Activated naive CD4-positive, alpha-beta T cell treated with anti-CD3 and anti-CD28 coated beads for 36 hours (primary cell): ENCODE measurements at places on chromosomes 2 and 18. TPM values are rescaled to one million over a fixed set of nuclear protein-coding genes. Genes with fewer than 3 reads are reported as not detected.

G6PC2 gene
- not detected for total RNA-seq

GRCh38 chr2:103437161-103437560 is 675.3 kb downstream of the TMEM182 start:
- no peak for DNase-seq

- no peak for DNase-seq
Measured at GRCh38 chr2:161312996-161313395, 4.8 kb downstream of the PSMD14 start.

SERPINB13 gene
- total RNA-seq, result not detected

DNA sequence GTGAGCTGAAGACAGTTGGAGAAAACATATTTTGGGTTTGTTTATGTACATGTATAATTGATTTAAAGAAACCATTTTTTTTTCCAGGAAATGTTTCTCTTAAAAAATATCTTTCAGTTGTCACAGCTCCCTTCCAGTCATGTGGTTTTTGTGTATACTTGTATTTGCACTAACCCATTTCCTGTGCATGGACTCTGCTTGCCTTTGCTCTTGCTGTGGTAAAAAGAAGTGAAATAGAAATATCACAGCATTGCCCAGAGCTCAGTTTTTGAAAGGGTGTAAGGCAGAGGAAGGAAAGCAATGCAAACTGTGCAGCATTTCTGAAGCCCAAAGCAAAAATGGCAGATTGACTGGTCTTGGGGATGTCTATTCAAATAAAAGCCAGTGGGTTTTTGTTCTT is 10.4 kb upstream of the DOCK10 start:
- peak; percentile 42 for DNase-seq

- no peak for DNase-seq
Measured at GRCh38 chr2:96529376-96530143, 7.0 kb upstream of the ARID5A start.
